ENCODE measurements at places on chromosomes 13 and 19. TPM values are rescaled to one million over a fixed set of nuclear protein-coding genes. Genes with fewer than 3 reads are reported as not detected.

GRCh38 chr13:60001889-60002288 is 161.8 kb downstream of the DIAPH3 start:
- DNase-seq = no peak

- DNase-seq = no peak
Measured at GRCh38 chr13:75072891-75073290, 409.1 kb downstream of the TBC1D4 start.

DNA sequence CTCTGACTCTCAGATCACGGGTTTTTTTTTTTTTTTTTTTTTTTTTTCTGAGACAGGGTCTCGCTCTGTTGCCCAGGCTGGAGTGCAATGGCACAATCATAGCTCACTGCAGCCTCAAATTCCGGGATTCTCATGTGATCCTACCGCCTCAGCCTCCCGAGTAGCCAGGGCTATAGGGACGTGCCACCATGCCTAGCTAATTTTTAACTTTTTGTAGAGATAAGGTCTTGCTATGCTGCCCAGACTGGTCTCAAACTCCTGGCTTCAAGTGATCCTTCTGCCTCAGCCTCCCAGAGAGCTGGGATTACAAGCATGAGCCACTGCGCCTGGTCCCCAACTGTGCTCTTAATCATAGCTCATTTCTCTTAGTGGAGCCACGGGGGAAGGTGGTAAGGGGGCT is 4.6 kb upstream of the GRAMD1A start:
- no peak for DNase-seq

The TMEM161A gene
- 18.1 TPM for total RNA-seq

The FSD1 gene
- 8.6 TPM for total RNA-seq

The CGB1 gene
- total RNA-seq = not detected

The CCL25 gene
- total RNA-seq = not detected

The GNG8 gene
- not detected for total RNA-seq
